ENCODE measurements at places on chromosomes 2 and 18. TPM values are rescaled to one million over a fixed set of nuclear protein-coding genes. Genes with fewer than 3 reads are reported as not detected.

DNA sequence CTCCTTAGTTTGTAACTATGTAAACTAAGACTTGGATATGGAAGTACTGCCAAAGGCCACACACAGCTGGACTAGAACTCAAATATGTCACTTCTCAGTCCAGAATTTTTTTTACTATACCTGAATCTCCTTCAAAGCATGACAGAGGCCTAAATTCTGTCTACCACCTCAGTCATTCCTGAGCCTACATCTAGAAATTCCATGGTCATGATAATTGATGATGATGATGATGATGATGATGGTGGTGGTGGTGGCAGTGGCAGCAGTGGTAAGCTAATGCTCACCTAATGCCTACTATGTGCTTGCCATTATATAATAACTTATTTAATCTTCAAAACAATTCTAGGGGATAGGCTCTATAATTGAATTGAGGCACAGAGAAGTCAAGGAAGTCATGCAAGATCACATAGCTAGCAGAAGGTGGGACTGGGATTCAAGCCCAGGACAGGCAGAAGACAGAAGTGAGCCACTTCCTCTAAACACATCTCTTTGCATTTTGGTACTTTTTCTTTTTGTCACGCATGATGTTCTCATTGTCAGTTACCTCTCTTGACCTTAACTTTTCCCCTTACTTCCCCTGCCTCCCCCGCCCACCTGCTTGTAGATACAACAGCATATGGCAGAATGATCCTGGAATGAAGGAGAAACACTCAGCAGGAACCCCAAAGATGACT lies 539.3 kb downstream of the TNS1 start:
- no peaks in the 10 kb centered on the region for H3K36me3 ChIP-seq
- no peak for DNase-seq
- no peak overlapping the region for H3K27ac ChIP-seq
- H3K27me3 ChIP-seq = no peaks in the 10 kb centered on the region
- H3K4me1 ChIP-seq = no peaks in the 10 kb centered on the region

DNA sequence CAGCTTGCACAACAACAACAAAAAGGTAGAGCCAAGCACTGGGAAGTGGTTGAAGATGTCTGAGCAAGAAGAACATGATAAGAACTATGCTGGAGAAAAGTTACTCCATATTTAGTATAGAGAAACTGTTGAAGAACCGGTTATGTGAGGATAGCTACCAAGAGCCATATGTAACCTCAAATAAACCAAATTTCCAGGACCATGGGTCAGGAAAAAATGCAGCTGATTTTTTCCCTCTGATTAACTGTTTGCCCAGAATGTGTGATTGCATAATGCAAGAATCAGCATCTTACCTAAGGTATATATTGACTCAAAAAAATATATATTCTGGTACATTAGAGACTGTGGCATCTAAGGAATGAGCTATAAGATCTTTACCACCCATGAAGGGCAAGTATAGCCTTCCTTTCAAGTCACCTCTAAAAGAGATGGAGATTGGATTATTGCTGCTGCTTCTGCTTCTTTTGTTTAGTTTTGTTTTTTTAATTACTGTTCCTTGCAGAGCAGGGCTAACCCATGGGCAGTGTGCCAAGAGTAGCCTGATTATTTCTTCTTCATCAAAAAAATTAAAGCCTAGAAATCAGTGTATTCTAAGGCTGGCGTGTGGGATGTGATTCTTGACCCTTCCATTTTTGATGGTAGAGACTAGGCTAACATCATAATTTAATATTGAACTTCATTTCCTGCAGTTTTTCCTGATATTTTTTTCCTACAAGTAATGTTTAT lies 76.9 kb upstream of the MAP3K20 start:
- H3K27me3 ChIP-seq = no peaks in the 10 kb centered on the region
- peak overlapping the region; percentile 36 for H3K27ac ChIP-seq
- no peak for DNase-seq
- H3K4me1 ChIP-seq = peaks cover 26% of the 10 kb centered on the region
- H3K36me3 ChIP-seq = no peaks in the 10 kb centered on the region
- no peak overlapping the region for H3K4me3 ChIP-seq

- no peak for DNase-seq
- H3K4me1 ChIP-seq = no peaks in the 10 kb centered on the region
- H3K36me3 ChIP-seq = no peaks in the 10 kb centered on the region
Observed at GRCh38 chr2:159650574-159650973, 34.2 kb upstream of the BAZ2B start.

- no peaks in the 10 kb centered on the region for H3K27me3 ChIP-seq
- no peak for DNase-seq
- no peaks in the 10 kb centered on the region for H3K36me3 ChIP-seq
Observed at GRCh38 chr18:21404426-21404825, 162.4 kb downstream of the GREB1L start.

Gene NR4A2
- total RNA-seq = 0.85 TPM

DNA sequence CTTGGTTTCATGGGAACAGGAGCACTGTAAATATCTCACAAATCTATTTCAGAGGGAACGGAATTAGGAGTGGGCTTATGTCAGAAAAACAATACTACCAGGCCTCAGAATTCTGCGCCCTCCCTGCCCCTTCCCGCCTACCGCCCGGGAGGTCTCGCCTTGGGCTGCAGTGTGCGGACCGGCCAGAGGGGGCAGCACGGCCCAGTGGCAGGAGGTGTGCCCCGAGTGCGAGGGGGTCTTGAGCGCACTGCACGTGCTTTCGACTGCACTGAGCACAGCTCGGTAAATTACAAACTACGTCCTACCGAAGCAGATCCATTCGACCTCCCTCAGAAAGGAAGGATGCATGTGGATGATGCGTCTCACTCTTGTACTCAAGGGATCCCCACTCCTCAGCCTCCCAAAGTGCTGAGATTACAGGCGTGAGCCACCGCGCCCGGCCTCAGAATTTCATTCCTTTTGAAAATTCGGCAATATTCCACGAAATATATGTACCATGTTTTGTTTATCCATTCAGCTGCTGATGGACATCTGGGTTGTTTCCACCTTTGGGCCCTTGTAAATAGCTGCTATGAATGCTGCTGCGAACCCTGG lies 297.0 kb downstream of the BCL2 start:
- no peak overlapping the region for H3K27ac ChIP-seq
- no peaks in the 10 kb centered on the region for H3K4me1 ChIP-seq
- DNase-seq = no peak

DNA sequence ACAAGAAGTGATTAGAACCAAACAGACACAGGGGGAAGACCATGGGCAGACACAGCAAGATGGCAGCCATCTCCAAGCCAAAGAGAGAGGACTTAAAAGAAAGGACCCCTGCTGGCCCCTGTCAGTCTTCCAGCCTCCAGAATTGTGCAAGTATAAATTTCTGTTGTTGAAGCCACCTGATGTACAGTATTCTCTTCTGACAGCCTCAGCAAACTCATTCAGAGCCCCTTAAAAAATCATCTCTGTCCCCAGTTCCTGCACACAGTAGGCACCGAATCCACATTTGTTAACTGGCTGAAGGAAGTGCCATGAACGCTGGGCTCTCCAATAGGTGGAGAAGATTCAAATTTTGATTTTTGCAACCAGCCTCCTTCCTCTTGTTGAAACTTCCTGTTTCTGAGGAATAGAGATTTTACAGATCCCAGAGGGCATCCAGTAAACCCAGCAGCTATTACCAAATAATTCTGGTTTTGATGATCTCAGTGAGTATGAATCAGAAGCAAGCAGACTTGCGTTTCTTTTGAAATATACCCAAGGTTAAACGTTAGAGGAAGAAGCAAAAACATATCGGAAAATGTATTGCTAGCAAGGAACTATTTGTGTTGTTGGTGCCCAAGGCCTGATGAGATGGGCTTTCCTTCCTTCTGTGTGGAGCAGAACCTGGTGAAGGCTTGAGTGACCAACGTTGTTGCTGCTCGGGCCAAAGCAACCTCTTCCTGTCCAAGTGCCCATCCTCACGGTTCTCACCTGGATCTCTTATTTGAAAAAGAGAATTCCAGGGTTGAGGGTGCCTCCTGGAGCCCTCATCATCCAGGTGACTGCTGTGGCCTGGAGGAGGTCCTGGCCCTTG lies 47.7 kb upstream of the PLB1 start:
- H3K27me3 ChIP-seq = no peaks in the 10 kb centered on the region
- no peaks in the 10 kb centered on the region for H3K36me3 ChIP-seq
- H3K27ac ChIP-seq = no peak overlapping the region
- H3K4me1 ChIP-seq = peaks cover 5% of the 10 kb centered on the region
